ENCODE measurements at places on chromosomes 5 and 9.

GRCh38 chr5:111233052-111233374, 8.8 kb downstream of the CAMK4 start:
- no peak for DNase-seq

- DNase-seq, result no peak
Measured at GRCh38 chr5:145506185-145506850, 328.8 kb downstream of the PRELID2 start.

DNA sequence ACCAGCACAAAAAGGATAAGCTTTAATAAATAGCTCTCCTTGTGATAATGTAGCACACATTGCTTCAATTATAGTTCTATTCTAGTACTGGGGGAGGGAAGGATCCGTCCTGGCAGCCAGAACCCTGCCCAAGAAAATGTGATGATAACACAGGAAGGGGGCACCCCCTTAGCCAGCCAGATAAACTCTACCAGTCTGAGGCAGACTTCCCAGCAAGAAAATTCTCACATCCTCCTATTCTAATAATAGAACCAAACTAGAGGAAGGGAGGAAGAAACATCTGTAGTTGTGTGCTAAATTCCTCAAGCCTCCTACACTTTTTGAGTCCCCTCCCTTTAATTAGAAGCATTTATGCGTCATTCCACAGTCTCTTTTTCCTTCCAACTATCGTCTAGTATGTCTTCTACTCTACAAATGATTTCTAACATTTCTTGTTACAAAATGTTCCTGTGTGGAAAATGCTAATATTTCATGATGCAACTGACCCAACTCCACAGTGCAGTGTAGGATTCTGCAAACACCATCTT, 261.0 kb downstream of the SEMA5A start:
- DNase-seq, result peak; percentile 32

DNA sequence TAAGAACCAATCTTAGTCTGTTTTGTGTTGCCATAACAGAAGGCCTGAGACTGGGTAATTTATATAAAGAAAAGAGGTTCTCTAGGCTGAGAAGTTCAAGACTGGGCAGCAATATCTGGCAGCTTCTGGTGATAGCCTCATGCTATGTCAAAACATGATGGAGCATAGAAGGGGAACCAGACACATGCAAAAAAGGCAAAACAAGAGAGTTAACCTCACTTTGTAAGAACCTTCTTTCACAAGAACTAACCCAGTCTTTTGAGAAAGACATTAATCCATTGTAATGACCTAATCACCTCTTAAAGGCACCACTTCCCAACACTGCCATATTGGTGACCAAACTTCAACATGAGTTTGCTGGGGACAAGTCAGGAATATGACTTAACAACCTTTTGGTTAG, 37.3 kb downstream of the FSD1L start:
- DNase-seq, result no peak

DNA sequence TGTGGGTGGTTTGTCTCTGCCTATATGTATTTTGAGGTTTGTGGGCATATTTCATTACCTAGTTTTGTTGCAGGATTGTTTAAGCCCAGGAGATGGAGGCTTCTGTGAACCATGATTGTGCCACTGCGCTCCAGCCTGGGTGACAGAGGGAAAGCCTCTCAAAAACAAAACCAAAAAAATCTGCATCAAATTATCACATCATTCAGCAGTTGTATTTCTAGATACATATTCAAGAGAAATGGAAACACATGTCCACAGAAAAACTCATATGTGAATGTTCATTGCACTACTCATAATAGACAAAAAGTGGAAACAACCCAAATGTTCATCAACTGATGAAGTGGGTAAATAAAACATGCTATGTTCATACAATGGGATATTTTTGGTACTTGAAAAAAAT, 29.9 kb downstream of the HSPA4 start:
- no peak for DNase-seq

DNA sequence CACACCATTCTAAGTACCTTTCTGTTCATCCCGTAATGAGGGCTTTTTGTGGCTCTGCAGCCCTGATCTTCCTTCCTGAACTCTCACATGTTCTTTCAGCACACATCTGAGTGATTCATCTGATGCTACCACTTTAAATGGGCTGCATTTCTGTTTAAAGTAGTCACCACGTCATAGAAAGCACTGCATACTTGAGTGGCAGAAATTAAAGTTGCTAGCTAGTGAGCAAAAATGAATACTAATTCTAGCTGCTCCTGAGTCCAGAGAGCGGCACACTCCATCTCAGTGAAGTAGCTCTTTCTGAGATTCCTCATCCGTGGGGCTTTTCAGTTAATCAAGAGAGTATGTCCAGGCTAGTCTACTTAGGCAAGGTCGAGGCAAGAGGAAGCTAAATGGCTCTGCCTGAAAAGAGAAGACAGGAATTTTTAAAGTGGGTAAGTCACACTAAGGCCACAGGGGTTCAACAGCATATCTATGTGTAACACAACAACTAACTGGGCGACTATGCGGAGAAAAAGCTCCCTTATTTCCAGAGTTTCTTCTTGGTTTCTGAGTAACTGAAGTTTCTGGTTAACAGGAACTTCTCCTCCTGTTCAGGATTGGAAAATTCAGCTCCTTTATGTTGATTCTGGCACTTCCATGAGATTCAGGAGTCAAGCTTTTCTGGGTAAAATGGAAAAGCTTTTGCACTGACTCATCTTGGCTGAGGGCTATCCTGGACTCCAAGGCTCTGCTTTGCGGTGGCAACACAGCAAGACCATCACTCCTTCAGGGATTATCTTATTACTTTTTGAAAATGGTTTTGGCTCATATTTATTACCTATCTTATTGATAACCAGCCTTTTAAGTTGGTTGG, 109.5 kb downstream of the TAF11L14 start:
- no peak for DNase-seq

DNA sequence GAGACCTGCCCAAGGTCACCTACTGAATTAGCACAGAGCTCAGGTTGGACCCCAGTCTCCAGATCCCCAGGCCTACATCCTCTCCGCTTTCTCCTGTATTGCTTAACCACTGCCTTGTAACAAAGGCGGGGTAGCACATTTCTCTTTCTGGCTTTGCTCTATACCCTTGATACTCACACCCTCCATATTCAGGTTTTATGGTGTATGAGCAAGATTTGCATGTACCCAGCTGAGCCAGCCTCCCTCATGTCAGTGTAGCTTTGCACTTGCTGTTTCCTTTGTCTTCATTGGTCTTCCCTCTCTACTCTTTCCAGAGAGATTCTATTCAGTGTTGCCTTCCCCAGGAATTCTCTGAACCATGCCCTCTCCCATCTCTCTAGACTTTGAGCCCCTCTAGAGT, 19.6 kb upstream of the ZCCHC7 start:
- DNase-seq, result no peak

DNA sequence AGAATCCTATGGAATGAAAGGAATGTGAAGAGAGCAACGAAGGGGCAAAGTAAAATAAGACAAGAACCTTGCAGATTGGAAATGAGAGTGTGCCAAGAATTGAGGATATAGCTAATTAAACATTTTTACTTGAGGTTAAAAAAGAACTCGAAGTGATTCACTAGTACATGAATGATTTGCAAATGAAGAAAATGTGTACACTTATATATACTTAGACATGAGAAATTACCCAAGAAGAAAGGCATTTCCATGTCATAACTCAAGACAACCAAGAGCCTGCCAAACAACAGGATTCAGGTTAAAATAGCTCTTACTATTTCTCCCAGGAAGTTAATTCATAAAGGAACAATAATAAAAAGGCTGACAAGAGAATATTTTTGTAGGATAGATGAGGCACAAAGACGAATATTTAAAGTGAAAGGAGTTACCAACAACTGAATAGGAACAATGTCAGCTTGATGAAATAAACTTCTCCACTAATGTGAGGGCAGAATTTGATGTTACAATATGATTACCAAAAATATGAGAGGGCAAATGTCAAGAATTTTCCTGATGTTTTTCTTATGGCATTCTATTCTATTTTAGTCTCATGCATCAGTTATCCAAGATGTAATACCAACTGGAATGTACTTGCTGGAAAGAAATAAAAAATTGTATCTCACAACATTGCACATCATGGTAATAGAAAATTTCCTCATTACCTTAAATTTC, 18.9 kb upstream of the NPR3 start:
- DNase-seq, result no peak

DNA sequence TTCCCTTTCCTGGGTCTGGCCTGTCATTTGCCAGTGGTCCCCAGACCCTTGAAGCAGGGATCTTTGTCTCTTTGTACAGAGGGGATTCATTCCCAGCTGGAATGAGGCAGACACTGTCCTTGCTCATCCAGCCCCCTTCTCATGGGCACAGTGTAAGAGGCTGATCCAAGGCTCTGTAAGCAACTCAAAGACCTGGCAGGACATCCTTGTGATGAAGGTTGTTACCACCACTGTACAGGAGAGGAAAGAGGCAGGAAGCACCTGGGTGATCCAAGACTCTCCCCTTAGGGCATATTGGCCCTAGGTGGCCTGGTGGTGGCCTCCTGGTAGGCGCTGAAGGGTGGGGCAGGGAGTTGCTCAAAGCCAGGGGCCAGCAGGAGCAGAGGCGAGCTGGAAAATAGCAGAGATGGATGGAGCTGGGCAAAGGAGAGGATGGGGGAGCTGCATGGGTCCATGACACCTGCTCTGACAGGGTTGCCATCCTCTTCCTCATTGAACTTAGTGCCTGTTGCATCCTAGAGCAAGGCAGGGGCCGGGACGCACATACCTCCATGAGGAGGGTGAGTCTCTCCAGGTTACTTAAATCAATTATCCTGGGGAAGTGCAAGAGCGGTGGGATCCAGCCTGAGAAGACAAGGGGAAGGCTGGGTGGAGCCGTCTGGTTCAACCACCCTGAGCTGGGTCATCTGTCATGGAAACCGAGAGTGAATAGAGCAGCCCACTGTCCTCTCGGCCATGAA, 9.8 kb upstream of the GADD45G start:
- DNase-seq, result no peak

DNA sequence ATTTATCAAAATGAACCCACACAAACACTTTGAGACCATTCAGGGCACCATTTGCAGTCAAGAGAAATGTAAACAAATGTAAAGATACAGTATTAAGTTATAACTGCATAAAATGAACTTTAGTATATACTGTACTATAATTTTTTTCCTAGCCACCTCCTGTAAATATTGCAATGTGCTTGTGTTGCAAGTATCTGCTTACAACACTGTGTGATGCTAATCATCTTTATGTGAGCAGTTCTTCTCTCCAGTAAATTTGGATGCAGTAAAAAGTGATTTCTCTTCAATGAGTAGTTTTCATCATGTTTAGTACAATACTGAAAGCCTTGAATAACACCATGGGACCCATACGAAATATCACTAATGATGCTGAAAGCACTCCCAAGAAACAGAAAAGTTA, 9.4 kb downstream of the G3BP1 start:
- DNase-seq, result no peak

DNA sequence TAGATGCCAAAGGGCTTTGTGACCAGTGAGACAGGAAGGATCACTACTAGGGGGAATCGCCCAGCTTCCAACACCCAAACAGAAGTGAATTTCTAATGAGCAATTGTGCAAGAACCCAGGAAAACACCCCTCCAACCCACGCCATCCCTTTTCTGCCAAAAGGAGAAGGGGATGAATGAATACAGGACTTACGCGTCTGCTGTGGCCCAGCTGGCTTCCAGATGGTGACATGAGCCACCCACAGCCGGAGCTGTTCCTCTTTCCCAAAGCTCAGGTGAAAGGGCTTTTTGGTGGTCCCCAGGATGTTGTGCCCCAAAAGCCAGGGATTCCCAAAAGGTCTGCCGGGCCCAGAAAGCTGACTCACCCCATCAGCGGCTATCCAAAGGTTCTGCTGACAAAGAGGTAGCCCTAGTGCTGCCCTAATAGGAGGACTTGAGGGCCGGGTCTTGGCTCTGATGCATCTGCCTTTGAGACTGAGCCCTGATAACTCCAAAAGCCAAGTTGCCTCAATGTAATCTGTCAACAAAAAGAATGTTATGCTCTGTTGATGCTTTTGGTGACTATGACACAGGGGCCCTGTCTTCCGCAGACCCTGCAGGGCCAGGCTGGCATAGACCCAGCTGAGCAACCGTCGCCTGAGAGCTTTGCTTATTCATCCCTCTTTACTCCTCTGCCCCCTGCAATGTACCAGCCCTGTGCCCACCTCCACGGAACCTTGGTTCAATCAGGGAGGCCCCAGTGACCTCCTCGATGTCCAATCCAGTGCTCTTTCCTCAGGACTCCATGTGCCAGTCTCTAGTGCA, 14.5 kb downstream of the GSN start:
- peak; percentile 27 for DNase-seq

Data from right hindlimb (tissue), 1 donor.